ENCODE measurements at places on chromosomes 5 and 9.

GRCh38 chr5:28808967-28809810, 1770.8 kb upstream of the CDH9 start:
- DNase-seq: no peak

DNA sequence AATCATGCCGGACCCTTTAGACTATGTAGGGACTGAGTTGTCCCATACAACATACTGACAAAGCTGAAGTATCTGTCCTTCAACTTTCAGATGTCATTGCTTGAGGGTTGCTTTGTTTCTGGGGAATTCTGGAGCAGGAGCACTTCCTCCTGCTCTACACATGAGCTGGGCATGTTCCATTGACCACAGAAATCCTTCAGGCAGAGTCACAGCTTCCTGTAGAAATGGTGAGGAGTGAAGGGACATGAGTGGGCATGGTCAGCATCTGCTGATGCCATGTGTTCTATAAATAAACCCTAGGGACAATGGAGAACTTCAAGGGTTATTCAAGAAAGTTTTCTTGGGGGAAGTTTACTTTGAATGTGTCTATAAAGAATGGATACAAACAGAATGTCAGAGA, 296.6 kb upstream of the FBXL7 start:
- no peak for DNase-seq

GRCh38 chr9:36623280-36623679, 50.6 kb downstream of the MELK start:
- no peak for DNase-seq

DNA sequence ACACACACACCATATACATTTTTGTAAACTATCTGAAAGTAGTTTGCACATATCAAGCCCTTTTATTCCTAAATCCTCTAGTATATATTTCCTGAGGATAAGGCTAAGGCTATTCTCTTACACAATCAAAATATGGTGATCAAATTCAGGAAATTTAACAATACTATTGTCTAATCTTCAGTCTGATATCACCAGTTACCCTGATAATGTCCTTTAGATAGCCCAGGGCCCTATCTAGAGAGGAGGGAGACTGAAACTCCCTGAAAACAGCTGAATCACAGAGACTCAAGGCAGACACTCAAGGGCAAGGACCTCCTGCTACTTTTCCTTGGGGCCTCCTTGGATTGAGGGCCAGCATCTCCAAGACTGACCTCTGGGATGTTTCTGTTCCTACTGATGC, 30.4 kb downstream of the PTTG1 start:
- no peak for DNase-seq

DNA sequence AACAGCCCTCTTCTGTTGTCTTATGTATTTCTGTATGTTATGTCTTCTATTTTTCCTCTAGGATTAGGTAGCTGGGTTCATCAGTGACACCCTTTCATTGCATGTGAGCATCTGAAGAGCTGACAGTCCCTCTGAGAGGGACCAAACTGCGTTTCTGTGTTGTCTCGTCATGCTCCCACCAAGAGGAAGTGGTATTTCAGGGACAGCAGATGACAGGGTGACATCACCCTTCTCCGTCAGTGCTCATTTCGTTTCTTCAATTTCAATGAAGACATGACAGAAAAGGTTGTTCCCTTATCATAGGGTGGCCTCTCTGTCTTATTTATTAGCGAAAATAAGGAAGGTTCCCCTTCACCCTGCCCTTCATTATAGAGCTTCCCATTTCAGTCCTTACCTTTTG, 225.9 kb upstream of the NR4A3 start:
- DNase-seq: no peak

- no peak for DNase-seq
These were observed 703.5 kb upstream of the RGMB start for GRCh38 chr5:98069876-98070512.

DNA sequence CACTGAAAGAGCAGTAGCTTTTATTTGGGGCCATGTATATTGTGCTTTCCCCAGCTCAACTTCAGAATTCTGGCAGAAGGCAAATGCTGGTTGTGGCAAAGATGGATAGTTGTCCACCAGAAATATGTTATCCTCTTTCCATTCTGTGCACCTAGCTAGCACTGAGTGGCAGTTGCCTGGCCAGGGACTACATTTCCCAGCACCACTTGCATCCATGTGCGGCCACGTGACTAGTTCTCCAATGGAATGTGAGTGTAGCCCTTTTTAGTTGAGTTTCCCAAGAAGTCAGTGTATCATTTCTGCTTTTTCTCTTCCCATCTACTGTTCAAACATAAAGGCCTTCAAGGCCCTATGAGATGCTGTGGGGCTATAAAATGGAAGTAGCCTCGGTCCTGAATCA, 354.0 kb upstream of the CLINT1 start:
- no peak for DNase-seq

GRCh38 chr9:36399980-36400331, at the start of gene RNF38:
RNF38 (minus strand) TSS chr9:36400269; CDS start chr9:36400108, 161 bp downstream.
- no peak for DNase-seq

- no peak for DNase-seq
These were observed 140.6 kb upstream of the MOCS2 start for GRCh38 chr5:53250201-53250550.

- no peak for DNase-seq
These were observed 5.5 kb downstream of the RNU6ATAC start for GRCh38 chr9:134158753-134159392.

DNA sequence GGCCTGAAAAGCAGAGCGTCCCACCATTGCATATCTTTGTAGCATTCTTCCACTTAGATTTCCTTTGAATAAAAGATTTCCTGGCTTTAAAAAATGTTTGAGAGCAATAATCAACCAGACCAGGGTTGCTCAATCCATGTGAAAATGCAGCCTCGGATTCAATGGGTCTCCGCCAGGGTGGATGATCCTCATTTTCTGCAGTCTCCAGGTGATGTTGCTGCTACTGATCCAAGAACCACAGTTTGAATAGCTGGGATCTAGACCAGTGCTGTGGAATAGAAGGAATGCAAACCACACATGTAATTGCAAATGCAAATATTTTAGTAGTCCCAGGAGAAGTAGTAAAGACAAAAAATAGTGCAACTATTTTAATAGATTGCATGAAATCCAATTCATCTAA, 317.6 kb downstream of the IRX1 start:
- DNase-seq: no peak

DNA sequence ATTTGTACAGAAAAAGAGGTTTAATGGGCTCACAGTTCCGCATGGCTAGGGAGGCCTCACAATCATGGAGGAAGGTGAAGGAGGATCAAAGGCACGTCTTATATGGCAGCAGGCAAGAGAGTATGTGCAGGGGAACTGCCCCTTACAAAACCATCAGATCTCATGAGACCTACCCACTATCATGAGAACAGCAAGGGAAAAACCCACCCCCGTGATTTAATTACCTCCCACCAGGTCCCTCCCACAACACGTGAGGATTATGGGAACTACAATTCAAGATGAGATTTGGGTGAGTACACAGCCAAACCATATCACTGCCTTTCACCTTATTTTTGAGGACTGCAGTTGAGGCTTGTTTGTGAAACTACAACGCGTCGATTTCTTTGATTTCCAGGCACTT, 20.9 kb upstream of the NEUROG1 start:
- DNase-seq: no peak

GRCh38 chr9:18748251-18748701, 274.3 kb downstream of the ADAMTSL1 start:
- no peak for DNase-seq

DNA sequence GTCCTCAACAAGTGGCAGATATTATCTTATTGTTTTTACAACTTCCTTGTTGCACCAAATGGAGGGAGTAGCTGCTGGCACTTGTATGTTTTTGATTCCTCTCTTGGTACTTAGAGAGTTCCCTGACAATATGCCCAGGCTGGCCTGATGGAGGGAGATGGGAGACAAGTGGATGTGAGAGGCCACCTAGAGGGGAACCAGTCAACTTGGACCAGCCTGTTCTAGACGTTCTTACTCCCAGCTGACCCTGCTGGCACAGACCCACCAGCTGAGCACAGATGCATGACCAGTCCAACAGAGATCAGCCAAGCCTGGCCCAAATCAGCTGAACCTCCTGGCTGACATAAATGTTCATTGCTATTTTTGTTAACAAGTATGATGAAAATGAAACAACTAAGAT, 60.9 kb upstream of the GDNF start:
- no peak for DNase-seq

DNA sequence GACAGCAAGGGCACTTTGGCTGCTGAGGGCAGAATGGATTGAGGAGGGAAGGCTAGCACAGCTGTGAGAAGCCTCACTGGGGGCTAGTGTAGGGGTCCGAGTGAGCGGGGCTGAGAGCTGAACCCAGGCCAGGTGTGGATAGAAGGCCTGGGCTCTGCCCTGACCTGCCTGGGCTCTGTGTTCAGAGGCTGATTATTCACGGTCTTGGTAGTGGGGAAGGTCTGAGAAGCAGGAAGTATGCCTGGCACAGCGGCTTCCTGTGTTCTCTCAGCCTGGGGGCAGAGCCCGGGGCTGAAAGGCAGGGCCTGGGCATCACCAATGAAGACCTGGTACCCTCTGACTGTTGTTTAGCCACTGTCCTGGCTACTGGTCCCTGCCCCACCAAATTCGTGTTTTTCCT, 136.4 kb upstream of the TBC1D2 start:
- no peak for DNase-seq

- no peak for DNase-seq
These were observed 351.8 kb upstream of the ADAMTSL1 start for GRCh38 chr9:18122171-18122570.

DNA sequence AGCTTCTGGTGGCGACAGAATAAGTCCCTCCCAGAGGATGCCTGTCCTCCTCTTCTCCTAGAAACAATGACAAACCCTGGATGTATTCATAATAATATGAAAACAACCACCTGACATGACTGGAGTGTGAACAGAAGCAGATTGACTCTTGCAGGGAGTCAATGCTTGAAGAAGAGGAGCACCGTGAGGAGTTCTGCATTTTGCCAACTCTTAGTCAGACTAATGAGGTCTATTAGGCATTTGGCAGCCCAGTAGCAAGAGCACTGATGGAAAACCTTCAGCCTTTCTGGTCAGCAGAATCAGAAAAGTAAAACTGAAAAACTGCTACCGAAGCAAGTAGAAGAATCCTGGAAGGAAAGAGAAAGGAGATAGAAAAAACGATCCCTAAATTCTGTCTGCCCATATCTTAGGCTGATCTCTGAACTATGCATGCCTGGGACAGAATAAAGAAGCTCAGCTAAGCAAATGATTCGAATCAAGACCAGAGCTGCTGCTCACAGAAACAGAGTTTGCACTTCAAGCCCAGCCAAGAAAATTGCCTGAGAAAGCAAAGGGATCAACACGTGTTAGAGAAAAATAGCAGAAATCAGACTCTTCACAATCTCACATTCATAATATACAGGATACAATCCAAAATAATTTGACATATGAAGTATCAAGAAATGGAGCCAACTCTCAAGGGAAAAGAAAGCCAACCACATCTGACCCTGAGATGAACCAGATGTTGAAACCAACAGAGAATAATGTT, 69.5 kb upstream of the OSMR start:
- DNase-seq: no peak

GRCh38 chr5:34750206-34750605, 88.8 kb upstream of the TTC23L start:
- no peak for DNase-seq

GRCh38 chr5:143093452-143094086, 309.9 kb downstream of the NR3C1 start:
- DNase-seq: no peak

DNA sequence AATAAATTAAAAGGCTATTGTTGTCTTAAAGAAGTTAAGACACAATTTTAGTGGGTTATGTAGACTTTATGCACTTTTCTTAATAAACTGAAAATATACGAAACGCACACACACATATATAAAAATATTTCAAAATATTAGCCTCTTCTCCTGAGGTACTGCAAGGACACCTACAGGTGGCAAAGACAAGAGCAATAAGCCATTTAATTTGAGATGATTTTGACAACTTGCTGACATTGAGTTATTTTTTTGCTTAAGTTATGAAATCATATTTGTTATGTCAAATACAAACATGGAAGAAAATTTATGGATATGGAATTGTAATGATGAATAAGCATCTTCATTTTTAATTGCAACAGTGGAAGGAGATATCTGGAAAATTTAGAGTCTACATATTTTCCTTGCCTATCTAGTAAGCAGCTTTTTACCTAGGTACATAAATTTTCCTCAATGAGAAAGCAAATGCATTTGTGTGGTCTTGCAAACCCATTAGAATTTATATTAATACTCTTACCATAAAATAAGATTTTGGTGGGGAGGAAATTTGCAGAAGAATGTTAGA, 301.6 kb downstream of the ISL1 start:
- DNase-seq: no peak

DNA sequence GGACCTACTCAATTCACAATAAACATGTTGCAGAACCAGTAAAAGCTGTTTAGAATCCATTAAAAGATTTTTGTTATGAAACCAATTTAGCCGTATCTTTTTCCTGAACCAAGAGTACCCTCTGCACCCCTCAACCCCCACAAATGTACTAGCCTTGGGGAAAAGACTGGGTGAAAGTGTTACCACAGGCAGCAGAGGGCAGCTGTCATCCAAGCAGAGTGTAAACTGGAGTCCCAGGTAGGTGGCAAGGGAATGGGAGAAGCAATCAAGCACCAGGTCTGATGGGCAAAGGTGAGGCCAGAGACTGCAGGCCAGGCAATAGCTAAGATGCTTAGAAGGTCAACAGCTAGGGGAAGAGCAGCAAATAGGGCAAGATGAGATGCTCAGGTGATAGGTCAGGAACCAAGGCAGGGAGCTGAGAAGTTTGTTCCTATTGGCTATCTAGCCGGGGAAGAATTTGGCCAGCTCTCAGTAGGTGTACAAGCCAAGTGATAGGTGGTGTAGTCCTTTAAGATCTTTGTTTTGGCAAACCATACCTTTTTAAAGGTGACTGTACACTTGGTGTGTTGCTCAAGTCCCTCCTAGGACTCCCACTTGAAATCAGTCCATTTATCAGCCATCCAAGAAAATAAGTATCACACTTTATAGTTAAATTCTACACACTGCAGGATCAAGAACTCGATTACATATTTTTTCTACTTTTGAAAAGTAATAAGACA, 77.8 kb upstream of the CCDC112 start:
- no peak for DNase-seq

- no peak for DNase-seq
These were observed 159.1 kb upstream of the PPP2R2B start for GRCh38 chr5:147037515-147038205.

- no peak for DNase-seq
These were observed 186.4 kb upstream of the MRPS30 start for GRCh38 chr5:44622331-44622730.

Data from activated T-cell treated with anti-CD3 and anti-CD28 coated beads, Interleukin-2, amount 50 U/mL, for 48 hours (primary cell).